ENCODE measurements at places on chromosomes 3 and 15.

DNA sequence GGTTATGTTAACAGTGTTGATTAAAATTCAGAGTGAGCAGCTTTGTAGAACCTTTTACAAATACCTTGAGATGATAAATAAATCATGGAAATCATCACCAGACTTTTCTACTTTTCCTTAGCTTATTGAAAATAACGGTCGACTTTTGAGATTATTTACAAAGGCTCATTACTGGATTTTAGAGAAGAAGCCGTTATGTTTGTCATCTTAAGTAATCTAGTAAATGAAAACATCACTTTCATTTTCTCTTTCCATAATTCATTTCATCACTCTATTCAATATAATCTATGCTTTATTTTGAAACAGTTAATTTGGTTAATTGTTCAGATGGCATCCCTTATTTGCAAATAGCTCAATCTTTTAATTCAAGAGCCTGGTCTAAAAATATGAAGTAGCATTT lies 3.6 kb downstream of the PLCL2 start:
- DNase-seq: no peak

DNA sequence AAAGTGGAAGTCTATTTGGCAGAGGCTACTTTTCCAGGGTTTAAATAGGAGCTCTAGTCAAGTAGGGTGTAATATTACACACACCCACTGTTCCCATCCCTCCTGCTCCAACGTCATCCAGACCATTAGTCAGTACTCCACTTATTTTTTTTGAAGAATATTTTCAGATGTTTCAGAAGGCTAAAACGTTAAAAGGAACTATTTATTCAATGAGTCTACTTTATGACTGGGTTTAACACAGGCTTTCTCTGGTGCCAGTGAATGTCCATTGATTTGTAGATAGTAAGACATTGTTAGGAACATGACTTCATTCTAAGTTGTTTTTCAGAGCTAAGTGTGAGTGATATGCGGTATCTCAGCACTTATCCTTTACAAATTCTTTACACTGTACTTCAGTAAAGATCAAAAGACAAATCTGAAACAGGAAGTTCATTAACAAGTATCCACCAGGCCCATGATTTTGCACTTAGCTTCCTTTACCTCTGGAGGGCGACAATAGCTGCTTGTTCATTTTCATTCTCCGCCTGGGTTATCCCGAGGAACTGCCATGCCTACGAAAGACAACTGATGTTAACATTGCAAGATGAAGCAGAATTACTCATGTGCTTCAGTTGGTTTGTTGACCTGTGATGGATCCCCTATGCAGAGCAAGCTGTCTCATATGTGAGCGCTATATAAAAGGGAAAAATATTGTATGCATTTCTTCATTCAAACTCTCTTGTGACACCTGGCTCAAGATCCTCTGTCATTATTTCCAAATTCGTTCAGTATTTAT lies 158.7 kb downstream of the USP13 start:
- no peak for DNase-seq

DNA sequence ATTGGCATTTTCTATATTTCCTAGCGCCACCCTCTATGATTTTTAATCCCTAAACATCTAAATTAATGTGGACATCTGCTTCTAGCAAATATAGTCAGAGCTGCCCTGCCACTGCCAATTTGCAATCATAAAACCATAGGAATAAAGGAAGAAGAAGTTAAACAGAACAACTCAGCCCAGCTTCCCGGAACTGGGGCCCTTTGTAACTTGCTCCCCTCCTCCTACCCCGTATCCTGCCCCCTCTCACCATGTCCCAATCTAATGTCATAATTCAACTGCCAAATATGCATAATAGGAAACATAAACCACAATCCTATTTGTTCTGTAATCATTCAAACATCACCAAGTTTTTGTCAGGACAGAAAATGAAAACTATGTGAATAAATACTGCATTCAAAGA lies 74.4 kb upstream of the ACP3 start:
- no peak for DNase-seq

- DNase-seq: no peak
Observed at GRCh38 chr3:7520593-7520992, 659.7 kb downstream of the GRM7 start.

- DNase-seq: no peak
Observed at GRCh38 chr15:31004220-31004733, 12.8 kb upstream of the MTMR10 start.

- DNase-seq: no peak
Observed at GRCh38 chr3:114650808-114651207, 357.0 kb downstream of the TIGIT start.

DNA sequence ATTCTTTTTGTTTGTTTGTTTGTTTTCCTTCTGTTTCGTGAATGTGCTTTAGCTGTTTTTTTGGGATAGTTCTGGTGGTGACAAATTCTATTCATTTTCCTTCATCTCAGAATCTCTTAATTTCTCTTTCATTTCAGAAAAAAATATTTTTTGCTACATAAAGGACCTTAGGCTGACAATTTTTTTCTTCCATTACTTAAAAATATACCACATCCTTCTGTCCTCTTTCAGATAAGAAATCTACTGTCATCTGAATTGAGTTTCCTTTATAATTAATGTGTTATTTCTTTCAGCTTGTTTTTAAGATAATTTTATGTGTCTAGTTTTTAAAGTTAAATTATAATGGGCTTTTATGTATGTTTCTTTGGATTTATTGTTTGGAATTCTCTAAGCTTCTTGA lies 47.6 kb downstream of the IL16 start:
- DNase-seq: no peak

GRCh38 chr3:197392961-197393360 lies 94.5 kb upstream of the DLG1 start:
- DNase-seq: no peak
